Activated T-helper 9 cell treated with anti-CD3 and anti-CD28 coated beads, Interleukin-2, amount 50 U/mL, for 16 hours (primary cell): ENCODE measurements at places on chromosomes 6 and 20.

DNA sequence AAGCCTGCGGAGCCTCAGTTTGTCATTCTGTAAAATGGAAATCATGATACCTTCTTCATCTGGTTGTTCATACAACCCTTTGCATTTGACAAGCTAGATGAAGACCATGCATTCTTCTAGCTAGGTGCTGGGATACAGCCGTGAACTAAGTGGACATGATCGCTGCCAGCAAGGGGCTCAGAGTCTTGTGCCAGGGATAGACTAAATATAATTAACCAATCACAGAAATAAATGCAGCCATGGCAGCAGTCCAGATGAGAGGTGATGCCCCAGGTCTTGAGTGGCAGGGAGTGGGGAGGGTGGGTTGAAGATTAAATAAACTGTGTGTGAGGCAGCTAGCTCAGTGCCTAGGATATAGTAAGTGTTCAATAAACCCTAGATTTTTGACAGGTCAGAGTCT, 19.3 kb downstream of the JPH2 start:
- DNase-seq = no peak

DNA sequence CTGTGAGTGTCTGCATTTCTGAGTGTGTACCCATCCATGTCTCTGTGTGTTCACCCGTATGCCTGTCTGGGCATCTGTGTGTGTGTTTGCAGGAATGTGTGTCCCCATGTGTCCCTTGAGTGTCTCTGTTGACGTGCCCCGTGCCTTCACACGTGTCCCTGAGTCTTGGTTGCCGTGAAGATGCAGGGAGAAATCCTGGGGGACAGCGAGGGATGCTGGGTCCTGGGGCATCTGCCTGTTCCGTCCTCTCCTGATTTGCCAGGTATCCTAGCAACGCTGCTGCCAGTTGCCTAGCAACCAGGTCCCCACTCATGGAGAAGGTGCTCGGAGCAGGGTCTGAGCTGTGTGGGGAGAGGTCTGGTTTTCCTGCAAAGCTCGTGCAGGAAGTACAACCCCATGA, 6.0 kb upstream of the LKAAEAR1 start:
- no peak for DNase-seq

DNA sequence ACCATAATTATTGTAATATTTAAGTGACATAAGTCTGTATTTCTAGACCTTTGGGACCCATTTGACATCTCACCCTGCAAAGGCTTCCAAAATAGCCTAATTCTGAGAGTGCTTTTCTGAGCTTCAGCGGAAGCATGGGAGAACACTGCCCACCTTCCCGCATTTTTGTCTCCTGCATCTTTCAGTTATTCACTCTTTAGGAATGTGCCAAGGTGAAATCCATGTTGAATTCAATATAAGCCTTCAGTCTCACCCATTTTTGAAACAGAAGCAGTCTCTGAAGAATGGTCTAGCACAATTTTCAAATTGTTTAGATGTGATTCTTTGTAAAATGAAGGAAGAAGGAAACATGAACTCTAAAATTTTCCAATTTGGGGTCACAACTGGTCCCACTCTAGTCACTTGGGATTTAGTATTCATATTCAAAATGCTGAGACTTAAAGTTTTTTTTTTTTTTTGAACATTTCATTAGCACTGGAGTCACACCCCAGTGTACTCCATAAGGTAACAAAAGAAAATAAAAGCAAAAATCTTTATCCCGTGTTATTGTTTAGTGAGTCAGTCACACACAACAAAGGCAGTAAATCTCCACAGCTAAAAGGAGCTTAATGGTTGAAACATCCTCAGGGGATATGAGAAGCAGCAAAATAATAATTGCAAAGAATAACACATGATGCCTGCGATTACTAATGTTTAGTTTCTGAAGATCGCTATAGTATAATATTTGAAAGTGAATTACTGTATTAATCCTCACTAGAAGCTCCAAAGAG, 479.9 kb upstream of the BTBD3 start:
- no peak for DNase-seq

DNA sequence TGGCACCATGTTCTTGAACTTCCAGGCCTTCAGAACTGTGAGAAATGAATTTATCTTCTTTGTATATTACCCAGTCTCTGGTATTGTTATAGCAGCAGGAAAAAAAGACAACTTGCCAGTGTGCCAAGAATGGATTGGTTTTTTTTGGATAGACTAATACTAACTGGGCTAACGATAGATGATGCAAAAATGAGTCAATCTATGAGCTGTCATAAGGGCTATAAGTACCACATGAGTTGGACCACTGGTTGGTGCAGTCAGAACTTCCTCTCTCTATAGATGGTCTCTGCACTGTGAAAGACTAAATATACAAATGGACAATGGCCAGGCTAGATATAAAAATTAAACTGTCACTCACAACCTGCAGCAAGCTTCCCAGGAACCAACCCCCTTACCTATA, 87.6 kb upstream of the COL21A1 start:
- DNase-seq = no peak

GRCh38 chr6:11298651-11299420, 66.4 kb upstream of the NEDD9 start:
- DNase-seq = no peak

GRCh38 chr6:14488180-14488579, 370.6 kb downstream of the CD83 start:
- DNase-seq = no peak

DNA sequence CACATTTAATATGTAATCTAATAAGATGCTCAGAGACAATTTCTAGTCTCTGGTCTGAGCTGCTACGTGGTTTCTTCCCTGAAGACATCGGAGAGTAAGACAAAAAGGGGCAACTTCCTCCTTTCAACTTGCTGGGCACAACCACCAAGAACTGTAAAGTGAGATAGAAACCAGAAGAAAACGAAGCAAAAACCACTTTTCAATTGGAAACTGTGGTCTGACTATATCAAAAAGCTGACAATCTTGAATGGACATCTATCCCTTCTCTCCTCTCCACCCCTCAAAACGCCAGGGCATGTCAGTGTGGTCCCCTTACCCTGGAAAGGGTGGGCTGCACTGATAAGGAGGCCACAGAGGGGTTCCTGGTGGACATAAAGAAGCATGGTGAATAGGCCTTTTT, 269.1 kb downstream of the CD83 start:
- no peak for DNase-seq

DNA sequence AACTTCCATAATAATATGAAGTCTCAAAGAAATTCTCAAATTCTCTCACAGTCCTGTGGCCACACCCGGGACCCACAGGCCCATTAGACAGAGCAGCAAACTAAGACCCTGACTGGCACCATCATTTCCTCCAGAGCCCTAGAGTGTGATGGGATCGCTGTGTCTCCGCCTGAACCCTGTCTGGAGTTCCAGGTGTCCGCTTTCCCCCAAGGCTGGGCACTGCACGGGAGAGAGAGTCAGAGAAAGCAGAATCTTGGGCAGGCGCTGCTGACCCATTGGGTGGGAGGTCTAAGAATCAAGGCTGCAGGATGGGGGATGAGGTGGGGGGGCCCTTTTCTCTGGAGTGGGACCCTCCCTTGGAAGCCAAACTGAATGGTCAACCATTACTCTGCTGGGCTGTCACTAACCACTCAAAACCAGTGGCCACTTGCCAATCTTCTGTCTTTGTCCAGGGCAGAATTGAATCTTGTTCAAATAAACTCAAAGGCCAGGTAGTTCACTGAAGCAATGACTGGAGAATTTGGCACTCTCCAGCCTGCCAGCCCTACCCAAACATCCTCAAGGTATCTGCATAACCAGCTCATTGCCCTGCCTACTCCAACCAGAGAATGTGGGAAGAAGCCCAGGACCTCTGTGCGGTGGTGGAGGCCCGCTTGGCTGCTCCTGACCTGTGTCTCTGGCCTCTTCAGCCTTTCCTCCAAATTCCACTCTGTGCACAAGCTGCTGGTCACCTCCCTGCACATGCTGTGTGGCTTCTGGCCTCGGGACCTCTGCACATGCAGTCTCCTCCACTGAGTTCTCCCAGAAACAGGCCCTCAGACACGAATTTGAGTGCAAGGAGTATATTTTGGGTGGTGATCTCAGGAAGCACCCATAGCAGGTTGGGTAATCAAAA, 141.1 kb downstream of the CEBPB start:
- no peak for DNase-seq

- no peak for DNase-seq
Measured at GRCh38 chr6:159642481-159642880, 50.6 kb downstream of the SOD2 start.

DNA sequence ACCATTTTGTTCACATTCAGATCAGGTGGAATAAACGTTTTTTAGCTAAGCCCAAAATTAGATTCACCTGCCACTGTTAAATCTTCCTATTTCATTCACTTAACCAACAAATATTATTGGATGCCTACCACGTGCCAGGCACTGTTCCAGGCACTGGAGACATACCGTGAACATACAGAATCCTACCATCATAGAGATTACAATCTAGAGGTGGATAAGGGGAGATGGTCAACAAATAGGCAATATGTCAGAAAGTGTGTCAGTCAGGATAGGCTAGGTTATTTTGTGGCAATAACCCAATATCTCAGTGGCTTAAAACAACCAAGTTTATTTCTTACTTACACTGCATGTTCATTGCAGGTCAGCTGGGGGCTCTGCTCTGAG, 58.7 kb upstream of the REV3L start:
- DNase-seq = no peak

- no peak for DNase-seq
Measured at GRCh38 chr6:299104-299980, 7.1 kb downstream of the DUSP22 start.

DNA sequence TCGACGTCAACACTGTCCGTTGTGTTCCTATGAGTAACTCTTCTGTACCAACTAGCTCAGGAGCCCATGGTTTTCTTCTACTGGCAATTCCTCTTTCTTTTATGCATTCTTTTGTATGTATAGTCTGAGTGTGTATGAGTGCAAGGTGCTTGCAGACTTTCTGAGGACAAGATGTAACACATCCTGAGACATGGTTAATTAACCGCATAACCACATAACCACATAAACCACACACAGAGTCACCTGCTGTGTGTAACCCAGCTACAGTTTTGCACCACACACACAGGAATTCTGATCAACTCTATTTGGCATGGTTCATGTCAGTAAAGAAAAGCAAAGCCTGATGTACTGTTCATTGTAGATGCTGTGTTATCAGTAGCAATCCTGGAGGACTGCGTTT, 98.6 kb downstream of the DACT2 start:
- no peak for DNase-seq

DNA sequence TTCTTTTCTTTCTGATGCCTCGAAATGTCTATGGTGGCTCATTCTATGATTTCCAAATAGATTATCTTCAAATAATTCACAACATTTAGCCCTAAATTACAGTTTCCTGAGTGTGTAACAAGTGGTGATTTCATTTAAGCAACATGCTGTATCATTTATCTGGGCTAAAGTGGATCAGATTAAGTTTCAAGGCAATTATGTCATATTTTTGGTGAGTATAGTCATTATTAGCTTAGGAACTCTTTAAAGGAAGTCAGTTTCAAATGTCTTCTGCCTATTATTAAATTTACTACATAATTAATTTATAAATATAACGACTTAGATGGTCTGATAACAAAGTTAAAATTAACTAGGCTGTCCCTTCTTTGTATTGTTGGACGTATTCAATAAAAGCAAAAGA, 847.9 kb upstream of the FLRT3 start:
- no peak for DNase-seq

GRCh38 chr6:112595841-112596240, 248.7 kb downstream of the RFPL4B start:
- DNase-seq = no peak

DNA sequence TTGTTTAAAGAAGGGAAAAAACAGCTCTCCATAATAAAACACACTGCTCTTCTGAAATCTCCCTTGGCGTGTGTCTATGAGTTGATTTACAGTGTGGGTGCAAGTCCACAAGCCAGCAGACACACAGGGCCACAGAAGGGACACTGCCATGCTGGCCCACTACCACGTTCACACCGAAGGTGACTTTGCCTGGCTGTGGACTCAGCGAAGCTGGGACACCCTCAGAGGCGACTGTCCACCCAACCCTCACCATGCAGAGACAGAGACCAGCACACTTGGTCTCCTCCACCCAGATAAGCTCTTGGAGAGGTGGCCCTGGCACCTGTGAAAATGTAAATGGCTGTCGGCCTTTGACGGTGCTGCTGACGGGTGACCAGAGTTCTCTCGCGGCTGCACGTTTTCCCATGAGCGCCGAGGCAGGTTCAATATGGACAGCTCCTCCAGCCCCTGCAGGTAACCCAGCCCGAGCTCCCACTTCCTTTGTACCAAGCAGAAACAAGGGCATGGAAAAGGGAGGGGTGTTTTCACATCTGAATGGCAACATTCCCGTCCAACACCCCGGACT, 78.0 kb downstream of the YTHDF1 start:
- DNase-seq = no peak

- no peak for DNase-seq
Measured at GRCh38 chr6:11744753-11745152, 33.9 kb downstream of the ADTRP start.

DNA sequence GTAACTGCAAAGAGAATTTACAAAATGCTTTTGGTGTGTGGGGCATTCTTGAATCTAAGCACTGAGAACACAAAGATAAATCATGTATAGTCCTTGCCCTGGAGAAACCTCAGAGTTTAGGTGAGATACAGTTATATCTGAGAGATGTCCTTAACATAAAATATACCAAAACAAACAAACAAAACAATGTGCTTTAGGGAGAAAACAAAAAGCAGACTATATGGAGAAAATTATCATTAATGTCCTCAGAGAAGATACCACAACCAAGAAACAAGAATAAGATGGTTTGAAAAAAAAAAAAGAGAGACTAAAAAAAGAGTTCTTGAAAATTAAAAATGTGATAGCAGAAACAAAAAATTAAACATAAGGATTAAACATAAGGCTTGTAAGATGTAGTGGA, 8.0 kb downstream of the KIF13A start:
- no peak for DNase-seq

GRCh38 chr6:156699017-156699421, 78.2 kb upstream of the ARID1B start:
- no peak for DNase-seq

- DNase-seq = no peak
Measured at GRCh38 chr6:130326496-130326895, 39.3 kb upstream of the TMEM200A start.

- no peak for DNase-seq
Measured at GRCh38 chr20:14984768-14985622, 647.6 kb upstream of the FLRT3 start.

DNA sequence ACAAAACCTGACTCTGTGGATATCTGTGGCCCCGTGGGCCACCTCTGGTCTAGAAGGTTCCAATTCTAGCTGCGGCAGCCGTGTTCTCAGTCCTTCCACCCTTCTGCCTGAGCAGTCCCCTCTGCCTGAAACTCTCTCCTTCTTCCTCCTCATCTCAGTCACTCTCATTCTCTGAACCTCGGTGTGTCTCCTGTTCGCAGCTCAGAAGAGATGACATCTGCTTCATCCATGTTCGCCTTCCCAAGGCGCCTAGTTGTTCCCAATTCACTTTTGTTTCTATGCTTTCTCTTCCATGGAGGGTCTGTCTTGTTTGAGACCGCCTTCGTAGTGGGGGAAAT, 95.5 kb downstream of the CEBPB start:
- no peak for DNase-seq

GRCh38 chr6:45069091-45069490, 259.0 kb upstream of the RUNX2 start:
- no peak for DNase-seq

- DNase-seq = no peak
Measured at GRCh38 chr6:37452522-37452921, 19.5 kb downstream of the CMTR1 start.

GRCh38 chr6:144408161-144408560, 123.0 kb downstream of the UTRN start:
- DNase-seq = no peak
